ENCODE measurements at places on chromosomes 12 and 14. TPM values are rescaled to one million over a fixed set of nuclear protein-coding genes. Genes with fewer than 3 reads are reported as not detected.

DBX2 gene
- total RNA-seq, result not detected

SCAF11 gene
- 60.5 TPM for total RNA-seq

RITA1 gene
- 23.9 TPM for total RNA-seq

INHBC gene
- 0.74 TPM for total RNA-seq

ACOT4 gene
- total RNA-seq, result 2.0 TPM

FOXG1 gene
- total RNA-seq, result not detected

ARL1 gene
- 45.4 TPM for total RNA-seq

PLA2G1B gene
- not detected for total RNA-seq

All from airway epithelial cell (primary cell).